Common myeloid progenitor, CD34-positive (primary cell): ENCODE measurements at places on chromosomes 7 and 10.

- no peak for DNase-seq
These were observed 13.1 kb downstream of the UNC5B start for GRCh38 chr10:71225291-71226058.

DNA sequence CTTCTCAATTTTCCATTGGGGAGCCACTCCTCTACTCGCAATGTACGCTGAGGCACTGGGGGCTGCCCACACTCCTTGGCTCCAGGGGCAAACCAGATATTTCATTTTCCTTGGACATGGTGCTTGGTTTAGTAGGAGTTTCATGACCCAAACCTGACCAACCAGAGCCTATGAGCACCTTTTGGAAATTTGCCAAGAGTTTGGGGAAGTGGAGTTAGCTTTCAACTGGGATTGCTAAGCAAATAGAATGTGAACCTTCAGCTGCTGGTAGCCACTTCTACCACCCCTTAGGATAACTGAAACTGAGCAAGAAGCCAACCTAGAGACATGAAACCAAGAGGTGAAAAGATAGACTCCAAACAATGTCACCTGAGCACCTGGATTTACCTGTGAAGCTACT lies 74.9 kb upstream of the COL13A1 start:
- peak; percentile 7 for DNase-seq

- DNase-seq, result no peak
These were observed 21.9 kb downstream of the UBE2D1 start for GRCh38 chr10:58356756-58357155.

GRCh38 chr7:116161728-116162127 lies 48.6 kb upstream of the TES start:
- no peak for DNase-seq

GRCh38 chr7:78406531-78406930 lies 608.0 kb downstream of the PHTF2 start:
- DNase-seq, result no peak

- no peak for DNase-seq
These were observed 57.1 kb upstream of the FAM20C start for GRCh38 chr7:135257-135653.

DNA sequence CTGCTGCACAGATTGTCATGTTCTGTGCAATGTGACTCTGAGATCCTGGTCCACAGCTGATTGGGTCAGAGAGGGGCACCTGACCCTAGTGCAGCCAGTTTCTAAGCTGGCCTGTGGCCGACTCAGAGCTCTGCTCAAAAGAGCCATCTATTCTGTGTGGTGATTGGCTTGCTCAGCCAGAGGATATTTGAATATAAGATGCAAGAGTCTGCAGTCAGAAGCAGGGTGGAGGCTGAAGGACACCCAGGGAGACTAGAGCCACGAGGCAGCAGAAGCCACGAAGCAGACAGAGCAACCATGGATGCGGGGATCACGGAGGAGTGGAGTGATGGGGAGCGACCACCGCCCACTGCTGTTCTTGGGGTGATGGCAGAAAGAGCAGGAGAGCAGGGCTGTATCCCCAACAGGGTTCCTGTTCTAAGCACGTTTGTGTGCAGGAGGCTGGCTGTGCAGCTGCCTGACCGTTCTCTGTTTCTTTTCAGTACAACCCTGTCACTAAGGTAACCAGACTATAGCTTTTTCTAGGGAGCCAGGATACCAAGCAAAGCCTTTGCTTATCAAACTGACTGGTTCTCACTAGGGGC lies 19.5 kb upstream of the RHEB start:
- no peak for DNase-seq

DNA sequence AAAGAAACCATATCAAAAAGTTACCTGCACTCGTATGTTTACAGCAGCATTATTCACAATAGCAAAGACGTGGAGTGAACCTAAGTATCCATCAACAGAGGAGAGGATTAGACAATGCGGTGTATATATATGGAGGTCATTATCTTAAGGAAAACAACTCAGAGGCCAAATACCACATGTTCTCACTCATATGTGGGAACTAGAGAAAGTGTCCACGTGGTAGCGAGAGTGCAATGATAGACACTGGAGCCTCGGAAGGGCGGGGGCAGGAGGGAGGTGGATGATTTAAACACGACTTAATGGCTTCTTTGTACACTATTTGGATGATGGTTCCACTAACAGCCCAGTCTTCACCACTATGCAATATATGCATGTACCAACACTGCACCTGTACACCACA lies 40.1 kb upstream of the RNF32 start:
- no peak for DNase-seq

DNA sequence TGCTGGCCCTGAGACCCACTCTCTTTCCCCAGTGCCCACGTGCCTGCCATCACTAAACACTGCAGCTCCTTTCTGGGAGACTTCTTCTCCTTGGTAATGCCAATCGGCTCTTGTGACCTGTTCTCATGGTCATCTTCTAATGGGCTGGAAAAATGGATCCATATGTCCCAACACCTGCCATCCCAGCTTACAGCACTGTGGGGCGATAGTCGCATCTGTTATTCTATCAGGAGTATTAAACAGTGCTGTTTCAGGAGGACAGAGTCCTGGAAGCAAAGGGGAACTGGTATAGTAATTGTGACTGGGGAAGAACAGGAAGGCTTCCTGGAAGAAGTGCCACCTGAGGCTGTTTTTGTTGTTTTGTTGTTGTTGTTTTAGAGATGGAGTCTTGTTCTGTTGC lies 411.2 kb downstream of the GLRX3 start:
- DNase-seq, result peak; percentile 2

GRCh38 chr7:30371321-30371720 lies 86.9 kb downstream of the ZNRF2 start:
- no peak for DNase-seq

GRCh38 chr7:38369816-38370493 lies 96.5 kb upstream of the TARP start:
- DNase-seq, result peak; percentile 97

DNA sequence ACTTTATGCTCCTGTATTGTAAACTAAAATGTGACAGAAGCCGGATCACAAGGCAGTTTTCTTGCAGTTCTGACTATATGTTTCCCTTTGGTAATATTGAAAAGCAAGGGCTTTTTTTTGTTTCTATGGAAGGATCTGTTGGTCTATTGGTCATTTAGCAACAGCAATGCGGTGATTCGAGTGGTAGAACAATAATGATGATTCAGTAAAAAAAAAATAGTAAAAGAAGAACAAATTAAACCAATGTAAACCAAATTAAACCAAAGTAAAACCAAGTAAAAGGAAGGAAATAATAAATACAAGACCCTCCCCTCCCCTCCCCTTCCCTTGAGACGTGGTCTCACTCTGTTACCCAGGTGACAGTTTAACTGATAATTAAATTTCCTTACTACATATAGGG lies 17.8 kb upstream of the CCNY start:
- DNase-seq, result no peak

DNA sequence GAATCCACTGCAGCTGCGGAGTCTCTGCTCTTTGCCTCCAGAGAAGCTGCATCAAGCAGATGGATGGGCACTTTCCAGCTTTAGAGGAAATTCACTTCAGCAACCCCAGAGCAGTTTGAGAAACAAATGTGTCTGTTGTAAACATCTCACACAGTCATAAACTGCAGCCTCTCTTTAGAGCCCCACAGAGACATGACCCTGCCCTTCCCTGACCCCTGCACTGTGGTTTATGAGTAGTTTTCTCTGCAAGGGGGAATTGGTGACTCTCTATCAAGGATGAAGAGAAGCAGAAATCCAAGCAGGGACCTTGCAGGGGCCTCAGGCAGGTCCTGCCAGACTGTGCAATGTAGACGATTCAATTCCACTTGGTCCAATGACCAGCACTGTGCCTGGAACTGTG lies 160.2 kb downstream of the SH2D4B start:
- no peak for DNase-seq

- no peak for DNase-seq
These were observed 43.2 kb downstream of the HDAC9 start for GRCh38 chr7:18538554-18539250.

DNA sequence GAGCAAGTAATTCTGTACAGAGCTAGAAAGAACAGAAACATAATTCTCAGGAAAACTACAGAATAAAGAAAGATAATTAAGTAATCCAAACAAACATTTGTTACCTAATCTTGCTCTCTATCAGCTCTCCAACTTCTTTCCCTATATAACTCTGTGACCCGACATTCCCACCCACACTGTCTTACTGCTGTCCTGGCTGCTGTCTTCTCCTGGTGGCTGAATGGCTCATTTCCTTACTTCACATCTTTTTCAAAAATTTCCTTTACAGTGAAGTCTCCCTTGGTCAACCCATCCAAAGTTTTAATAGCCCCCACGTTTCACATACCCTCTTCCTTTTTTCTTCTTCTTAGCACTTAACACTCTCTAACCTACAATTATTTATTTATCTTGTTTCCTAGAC lies 64.0 kb downstream of the HYCC1 start:
- no peak for DNase-seq

DNA sequence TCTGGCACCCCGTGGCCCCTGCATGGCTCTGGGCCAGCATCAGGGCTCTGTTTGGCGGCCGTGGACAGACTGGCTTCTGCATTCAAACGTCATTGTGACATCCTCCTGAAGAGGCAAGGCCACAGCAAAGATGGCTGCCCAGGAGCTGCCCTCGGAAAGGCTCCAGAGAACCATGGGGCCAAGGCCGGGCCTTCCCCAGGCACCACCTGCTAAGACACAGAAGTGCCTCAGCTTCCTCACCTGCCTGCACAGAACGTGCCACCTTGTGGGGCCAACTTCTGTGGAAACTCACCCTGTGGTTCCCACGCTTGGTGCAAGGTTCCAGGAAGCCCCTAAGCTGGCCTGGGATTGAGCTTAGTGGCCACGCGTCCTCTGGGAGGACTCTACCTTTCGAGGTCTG lies 396.9 kb downstream of the PTPRN2 start:
- DNase-seq, result no peak

DNA sequence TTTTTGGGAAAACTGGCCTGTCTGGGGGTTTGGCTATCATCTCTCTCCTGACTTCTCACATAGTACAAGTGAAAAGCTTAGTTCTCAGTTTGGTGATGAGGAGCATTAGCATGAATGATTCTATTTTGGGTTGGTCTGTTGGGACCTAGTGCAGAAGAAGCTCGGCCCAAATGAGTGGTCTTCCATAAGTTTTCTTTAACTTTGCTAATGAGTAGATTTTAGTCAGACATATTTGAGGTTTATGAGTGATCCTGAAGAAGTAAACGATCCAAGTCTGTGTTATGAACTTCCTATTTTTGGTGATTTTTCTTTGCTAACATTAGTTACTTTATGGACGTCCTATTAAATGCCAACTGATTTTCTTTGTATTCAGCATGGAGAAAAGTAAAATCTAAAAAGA lies 51.7 kb upstream of the CALD1 start:
- DNase-seq, result no peak

DNA sequence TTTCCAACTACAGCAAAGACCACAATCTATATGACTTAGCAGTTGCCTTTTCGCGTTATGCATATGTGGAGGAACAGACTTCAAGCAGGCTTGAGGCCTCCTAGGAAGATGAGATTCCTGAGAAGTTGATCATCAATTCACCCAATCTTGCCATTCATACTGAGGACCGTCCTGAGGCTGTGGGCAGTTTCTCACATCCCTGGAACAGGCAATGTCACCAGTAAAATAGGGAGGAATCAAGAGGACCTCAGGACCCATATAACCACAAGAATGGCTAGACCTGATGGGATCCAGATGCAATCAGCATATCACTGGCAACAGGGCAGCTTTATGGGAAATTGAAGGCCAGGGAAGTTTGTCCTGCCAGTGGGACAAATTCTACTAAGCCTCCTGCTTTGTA lies 17.3 kb downstream of the KDM7A start:
- no peak for DNase-seq

- DNase-seq, result no peak
These were observed 29.0 kb downstream of the UPP1 start for GRCh38 chr7:48118041-48118440.

DNA sequence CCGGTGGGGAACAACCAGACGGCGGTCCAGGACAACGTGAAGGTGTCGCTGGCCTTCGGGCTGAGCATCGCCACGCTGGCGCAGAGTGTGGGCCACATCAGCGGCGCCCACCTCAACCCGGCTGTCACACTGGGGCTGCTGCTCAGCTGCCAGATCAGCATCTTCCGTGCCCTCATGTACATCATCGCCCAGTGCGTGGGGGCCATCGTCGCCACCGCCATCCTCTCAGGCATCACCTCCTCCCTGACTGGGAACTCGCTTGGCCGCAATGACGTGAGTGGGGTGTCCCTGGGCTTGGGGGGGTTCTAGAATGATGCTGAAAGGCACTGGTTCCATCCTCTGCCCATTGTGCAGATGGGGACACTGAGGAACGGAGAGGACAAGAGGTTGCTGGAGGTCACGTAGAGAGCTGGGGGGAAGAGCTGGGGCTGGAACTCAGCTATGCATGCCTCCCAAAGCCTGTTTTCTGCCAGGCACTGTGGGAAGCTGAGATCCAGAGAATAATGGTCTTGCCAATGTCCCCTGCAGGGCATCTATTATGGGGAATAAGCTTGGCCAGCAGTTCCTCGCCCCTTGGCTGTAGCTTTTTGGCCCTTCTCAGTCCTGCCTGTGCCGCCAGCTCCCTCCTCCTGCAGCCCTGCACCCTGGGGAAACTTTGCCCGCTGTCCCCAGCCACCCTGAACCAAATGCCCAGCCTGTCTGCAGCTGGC lies 523 bp downstream of the AQP1 start:
- DNase-seq, result no peak

- no peak for DNase-seq
These were observed 232.3 kb downstream of the ELFN1 start for GRCh38 chr7:1902231-1902855.

GRCh38 chr10:116101616-116102315 lies 171.2 kb downstream of the GFRA1 start:
- no peak for DNase-seq

GRCh38 chr7:135713836-135714470 lies 14.0 kb downstream of the SLC13A4 start:
- DNase-seq, result no peak

DNA sequence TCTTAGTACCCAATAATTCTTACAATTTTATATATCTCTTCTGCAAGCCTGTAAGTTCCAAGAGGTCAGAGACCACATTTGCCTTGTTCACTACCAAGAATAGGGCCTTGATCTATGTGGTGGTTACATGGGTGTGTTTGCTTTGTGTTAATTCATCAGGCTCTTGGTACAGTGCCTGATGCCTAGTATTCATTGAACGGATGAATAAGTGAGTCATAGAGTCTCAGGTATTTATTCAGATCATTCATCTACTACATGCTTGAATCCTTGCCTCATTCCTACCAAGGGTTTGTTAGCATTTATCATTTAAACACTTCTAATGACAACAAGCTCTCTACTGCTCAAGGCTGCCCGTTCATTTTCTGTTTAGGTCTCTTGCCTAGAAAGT lies 11.3 kb upstream of the SGPL1 start:
- no peak for DNase-seq

- no peak for DNase-seq
These were observed 42.6 kb downstream of the DRGX start for GRCh38 chr10:49353026-49353894.

DNA sequence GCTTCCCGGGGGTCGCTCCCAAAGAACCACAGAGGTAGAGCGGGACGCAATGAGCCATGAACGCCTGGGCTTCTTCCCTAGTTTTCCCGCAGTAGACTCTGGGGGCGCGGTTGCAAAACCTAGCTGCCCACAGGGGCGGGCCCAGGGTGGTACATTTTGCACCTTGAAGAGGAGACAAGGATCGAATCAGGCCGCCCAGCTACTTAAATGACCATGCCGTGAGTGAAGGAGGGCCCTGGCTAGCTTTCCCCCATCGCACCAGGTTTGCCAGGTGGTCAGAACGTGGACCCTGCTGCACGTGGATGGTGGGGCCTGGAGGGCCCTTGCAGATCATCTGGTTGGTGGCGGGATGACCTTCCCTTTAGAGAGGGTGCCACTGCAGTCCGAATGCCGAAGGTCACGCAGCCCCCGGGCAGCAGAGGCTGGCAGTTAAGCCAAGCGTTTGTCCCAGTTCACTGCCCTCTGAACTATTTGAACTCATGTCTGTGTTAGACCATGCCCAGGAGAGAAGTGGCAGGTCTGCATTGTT lies 604 bp upstream of the SHTN1 start:
- DNase-seq, result no peak
